ENCODE measurements at places on chromosomes 16 and 17.

- DNase-seq: no peak
Measured at GRCh38 chr17:55436224-55437158, 14.9 kb upstream of the MMD start.

GRCh38 chr16:50263060-50263909 lies 3.1 kb upstream of the ADCY7 start:
- no peak for DNase-seq

GRCh38 chr16:28891964-28892890 lies 13.9 kb downstream of the ATP2A1 start:
- DNase-seq: no peak

DNA sequence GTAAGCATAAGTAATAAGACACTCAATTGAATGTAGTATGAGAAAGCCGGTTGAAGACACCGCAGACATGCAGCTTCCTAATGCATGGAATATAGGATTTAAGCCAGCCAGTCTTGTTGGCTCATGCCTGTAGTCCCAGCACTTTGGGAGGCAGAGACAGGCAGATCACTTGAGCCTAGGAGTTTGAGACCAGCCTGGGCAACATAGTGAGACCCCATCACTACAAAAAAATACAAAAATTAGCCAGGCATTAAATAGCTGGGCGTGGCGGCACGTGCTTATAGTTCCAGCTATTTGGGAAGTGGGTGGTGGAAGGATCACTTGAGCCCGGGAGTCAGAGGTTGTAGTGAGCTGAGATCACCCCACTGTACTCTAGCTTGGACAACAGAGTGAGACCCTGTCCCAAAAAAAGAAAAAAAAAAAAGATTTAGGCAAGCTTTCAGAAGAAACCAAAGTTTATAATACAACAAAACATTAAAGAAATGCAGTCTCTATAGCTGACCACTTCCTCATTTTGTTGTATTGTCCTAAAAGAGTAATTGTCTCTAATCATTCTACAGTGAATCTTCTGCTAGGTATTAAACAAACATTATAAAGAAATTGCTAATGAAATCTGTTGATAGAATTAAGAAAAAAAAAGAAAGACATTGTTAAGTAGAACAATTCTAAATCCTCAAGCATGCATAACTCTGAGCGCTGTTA lies 68.6 kb upstream of the KIFC3 start:
- DNase-seq: no peak

DNA sequence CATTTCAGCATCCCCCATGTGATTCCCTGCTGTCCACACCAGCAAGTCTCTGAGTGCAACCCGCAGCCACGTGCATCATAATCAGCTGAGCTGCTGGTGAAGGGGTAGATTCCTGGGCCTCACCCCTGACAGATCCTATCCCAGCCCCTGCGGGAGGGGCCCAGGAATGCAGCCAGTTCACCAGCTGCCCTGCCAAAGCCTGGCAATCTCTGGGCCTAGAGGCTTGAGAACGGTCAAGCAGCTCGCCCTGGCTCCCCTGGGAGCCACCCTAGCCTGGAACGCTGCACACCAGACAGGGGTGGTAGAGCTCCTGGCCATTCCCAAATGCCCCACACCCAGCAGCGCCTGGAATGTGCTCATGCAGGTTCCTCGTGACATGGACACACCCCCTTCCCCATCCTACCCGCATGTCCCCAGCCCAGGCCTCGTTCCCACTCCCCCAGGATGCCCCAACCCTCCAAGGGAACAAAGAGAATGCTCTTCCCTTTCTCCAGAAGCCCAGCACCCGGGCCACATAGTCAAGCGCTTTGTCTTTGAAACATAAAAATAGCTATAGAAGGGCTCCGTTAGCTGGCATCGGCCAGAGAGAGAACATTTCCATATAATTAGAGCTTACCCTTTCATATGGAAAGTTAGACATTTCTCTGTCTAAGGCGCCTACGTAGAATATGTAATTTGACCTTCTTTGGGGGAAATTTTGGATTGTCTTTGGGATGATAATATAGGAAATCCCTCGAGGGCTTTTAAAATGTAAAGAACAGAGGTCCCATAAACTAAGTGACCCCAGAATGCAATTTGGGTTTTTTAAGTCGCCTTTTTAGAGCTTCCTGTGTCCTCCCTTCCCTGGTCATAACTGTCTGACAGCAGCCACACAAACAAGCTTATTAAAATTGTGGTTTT lies 3.4 kb downstream of the CEP295NL start:
- no peak for DNase-seq

DNA sequence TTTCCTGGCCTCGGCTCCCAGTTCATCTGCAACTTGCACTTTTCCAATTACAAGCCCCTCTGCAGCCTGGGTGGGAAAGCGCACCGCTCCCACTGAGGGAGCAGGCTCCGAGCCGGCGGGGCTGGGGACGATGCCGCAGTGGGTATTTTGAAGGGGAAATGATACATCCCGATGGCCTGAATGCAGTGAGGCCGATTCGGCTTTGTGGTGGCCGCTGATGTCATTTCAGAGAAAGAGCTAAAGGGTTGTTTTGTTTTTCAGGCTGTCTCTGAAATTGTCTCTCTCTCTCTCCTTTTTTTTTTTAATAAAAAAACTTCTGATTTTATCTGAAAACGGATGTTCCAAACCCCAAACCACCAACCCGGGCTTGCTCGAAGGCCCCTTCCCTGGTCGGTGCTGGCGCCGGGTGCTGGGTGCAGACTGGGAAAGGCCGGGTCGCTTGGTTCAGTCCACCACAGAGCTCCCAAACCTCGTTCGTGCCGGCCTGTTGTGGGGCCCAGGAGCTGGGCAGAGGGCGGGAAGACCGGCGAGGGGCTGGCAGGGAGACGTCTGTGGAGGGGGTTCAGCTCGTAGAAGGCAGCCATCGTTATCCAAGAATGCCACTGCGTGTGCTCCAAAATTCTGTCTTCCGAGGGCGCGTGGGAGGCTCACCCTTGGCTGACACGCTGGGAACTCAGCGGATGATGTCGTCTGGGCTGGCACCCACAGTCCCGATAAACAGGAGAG lies 102.8 kb downstream of the FOXL1 start:
- no peak for DNase-seq

DNA sequence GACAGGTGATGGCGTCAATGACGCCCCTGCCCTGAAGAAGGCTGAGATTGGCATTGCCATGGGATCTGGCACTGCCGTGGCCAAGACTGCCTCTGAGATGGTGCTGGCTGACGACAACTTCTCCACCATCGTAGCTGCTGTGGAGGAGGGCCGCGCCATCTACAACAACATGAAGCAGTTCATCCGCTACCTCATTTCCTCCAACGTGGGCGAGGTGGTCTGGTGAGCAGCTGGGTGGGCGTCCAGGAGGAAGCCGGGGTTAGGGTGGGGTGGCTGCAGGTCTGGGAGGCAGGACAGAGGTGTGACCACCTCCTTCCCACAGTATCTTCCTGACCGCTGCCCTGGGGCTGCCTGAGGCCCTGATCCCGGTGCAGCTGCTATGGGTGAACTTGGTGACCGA lies 23.2 kb downstream of the RABEP2 start:
- DNase-seq: no peak

DNA sequence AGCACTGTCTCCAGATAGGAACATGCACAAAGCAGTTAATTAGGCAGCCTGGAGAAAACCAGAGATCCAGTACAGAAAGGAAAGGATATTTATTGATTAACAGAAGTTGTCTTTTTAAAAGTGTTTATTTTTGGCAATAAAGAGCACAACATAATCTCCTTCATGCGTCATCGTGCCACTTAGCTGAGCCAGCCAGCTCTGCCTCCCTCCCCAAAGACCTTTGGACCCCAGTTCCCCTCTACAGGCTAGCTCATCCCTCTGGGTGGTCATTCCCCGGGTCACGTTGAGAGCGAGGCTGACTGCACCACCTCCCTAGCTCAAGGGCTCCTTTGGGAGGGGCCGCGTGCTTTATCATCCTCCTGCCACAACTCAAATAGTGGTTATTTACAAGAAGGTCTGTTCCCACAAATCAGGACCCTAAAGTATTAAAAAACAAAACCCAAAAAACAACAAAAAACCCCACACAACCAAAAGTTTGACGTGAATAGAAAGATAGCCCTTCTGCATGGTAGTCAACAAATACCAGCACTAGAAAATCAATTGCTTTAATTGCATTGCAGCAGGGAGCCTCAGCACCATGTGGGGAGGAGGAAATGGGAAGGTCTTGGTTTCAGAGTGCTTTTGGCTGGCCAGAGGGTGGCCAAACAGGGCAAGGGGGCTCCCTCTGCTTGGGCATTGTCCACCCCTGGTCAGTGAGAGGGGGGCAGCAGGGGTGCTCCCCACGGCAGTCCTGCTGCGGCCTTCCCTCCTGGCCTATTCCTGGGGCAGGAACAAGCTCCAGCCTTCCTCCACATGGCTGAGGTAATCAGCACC lies 9.6 kb downstream of the POLR2C start:
- DNase-seq: no peak

All from activated CD4-positive, alpha-beta T cell treated with anti-CD3 and anti-CD28 coated beads, Interleukin-2, Interleukin-6, amounts not matched to agents 100 ng/mL and 50 ng/mL, durations not matched to agents 16 hours and 8 hours (primary cell).